ENCODE measurements at places on chromosomes 12 and 14.

DNA sequence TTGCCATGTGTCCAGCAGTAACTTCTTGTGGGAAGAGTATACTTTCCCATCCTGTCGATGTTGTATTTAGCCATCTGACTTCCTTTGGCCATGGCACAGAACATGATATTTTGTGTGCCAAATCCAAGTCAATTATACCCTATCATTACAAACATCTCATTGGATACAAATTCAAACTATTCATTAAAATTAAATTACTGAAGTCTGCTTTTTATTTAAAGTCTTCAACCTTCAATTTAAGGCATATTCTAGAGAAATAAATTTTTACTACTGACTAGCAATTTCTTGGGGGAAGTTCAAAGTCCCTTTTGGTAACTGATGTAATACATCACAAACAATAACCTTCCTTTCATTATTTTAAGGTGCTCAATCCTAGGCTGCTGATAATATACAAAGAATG lies 192.6 kb downstream of the SLC6A15 start:
- no peak for DNase-seq

DNA sequence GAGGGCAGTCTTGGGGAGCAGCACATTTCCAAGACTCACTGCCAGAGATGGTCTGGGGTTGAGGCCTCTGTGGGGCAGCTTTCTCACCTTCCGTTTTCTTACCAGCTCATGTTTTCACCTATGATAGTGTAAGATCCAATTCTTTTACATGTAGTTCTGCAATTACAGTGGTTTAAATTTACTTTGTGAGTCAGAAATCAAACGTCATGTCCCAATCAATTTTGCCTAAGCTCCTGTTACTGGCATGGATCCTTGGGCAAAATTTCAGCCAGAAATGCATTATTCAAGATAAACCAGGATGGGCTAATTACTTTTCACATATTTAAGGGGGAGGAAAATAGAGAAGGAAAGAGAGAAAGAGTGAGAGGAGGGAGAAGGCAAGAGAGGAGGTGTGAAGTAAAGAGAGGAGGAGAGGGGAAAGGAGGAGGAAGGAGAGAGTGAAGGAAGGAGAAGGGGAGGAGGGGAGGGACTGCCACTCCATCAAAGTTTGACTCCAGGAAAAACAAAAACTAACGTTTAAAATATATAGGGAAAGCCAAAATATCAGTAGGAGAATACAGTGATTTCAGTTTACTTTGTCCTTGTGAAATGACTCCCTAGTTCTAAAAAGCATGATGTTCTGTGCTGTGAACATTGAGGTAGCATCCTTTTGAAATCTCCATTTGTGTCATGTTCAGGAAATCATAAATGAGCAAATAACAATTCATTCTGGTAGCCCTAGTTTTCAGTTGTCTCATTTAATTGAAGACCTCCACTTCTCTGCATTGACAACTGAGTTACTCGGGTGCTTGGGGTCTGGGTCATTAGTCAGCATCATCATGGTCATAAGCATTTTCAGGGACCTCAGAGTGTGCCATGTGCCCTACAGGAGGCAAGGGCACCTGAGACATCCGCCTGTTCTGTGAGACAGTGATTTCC lies 3.0 kb downstream of the BMAL2 start:
- no peak for DNase-seq

GRCh38 chr12:102527171-102527720 lies 46.9 kb upstream of the IGF1 start:
- DNase-seq: no peak

DNA sequence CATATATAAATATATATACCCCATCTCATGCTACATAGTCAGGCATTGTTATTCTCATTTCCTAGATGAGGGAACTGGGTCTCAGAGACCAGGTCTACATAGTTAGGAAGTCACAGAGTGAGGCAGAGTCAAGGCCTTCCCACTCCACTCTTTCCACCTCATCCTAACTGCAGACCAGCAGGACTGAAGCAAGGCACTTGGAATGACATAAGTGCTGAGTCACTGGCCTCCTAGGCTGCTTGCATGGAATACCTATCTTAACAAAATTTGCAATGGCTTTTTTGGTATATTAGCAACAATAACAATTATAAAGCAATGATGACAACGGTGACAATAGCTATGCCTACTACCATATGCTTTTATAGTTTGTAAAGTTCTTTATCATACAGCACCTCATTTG lies 5.4 kb upstream of the ANO4 start:
- DNase-seq: no peak

DNA sequence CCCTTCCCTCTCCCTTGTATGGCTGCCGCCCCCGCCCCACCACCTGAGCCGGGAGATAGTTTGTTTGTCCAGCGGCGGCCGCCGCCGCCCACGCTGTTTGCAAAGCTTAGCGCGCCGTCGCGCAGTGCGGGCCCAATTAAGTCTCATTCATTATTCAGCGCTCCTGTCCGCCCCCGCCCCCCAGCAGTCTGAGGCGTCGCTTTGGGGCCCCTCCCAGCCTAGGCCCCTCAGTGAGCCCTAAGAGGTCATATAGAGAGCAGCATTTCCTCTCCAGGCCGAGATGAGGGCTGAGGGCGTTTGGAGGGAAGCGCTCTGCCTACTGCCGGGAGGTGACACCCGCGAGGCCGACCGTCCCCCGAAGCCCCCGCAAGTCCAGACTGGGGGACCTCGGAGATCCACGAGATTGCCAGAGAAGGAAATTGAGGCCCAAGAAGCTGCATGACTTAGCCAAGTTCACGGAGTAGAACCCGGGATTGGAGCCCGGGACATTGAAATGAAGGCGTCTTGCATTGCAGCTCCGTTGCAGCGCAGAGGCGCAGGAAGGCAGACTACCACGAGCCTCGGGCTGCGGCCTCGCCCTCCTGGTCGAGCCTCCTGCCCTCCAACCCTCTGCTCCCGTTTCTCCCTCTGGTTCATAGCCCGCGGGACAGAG lies at the start of gene DNAJC22:
DNAJC22 (plus strand) TSS at position 230 of the 652 bp plus-strand sequence. CDS start 1,985 bp downstream, outside the sequence.
- DNase-seq: no peak

- DNase-seq: no peak
These were observed 16.5 kb upstream of the HNF1A start for GRCh38 chr12:120961604-120962531.

DNA sequence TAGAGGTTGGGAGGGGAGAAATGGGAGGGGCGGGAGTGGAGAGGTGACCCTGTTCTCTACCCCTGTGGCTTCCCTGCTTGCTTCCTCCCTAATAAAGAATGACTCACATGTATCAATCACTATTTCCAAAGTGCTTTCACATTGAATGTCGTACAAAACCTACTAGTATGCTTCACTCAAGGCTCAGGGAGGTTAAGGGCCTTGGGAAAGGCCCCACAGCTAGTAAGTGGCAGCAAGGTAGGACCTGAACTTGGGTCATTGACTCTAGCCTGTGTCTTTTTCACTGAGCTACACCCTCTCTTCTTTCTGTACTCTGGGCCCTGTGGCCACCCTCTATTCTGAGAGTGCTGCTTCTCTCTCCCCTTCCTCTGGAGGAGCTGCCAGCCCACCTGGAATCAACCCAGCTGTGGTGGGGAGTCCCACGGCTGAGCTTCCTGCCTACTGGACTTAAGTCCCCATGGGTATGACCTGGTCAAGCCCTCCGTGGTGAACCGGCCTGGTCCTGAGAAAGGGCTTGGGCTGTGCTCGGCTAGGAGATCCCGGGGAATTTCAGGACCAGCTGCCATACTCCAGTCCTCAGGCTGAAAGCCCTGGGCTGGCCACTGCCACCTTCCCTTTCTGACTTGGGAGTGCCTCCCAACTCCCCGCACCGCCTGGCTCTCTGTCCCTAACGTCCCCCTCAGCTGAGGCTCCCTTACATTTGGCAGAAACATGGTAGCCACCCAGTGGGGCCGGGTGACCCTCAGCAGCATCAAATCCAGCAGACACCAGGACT lies 13.0 kb downstream of the SLC48A1 start:
- no peak for DNase-seq

- no peak for DNase-seq
These were observed 149.8 kb downstream of the DACT1 start for GRCh38 chr14:58787592-58787991.

DNA sequence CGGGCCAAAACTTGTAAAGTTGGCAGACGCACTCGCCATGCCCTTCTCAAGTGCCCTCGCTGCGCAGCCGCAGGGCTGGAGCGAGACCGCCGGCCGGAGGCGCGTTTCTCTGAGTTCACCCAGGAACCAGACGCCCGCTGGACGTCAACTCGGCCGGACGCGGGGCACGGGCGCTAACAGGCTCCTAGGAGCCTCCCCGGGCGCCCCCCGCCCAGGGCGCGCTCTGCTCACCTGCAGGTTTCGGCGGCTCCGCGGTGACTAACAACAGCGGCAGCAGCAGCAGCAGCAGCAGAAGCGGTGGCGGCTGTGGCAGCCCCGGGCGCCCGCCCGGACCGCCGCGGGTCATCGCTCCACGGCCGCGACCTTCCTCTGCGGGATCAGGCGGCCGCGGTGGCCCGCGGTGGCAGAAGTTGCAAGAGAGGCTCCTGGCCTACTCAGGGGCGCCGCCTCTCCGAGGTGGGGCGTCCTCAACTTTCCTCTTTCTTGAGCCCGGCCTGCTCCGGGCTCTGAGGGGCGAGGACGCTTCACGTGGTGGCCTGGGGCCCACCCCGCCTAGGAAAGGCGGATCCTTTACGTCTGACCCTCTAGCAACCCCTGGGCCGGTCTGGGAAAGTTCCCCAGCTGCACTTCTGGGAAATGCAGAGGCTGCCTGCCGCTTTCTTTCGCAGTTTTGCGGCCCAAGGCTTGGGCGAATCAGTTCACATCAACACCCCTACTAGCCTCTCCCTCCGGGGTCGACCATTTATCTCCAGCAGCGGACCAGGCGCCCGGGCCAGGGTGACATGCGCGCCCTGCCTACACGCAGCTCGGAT lies at the start of gene PLBD1:
PLBD1 (minus strand) TSS at position 533 of the 812 bp plus-strand sequence; CDS start at position 346, 187 bp downstream.
- no peak for DNase-seq

- no peak for DNase-seq
These were observed 9.8 kb downstream of the ZNF385A start for GRCh38 chr12:54374562-54375258.

DNA sequence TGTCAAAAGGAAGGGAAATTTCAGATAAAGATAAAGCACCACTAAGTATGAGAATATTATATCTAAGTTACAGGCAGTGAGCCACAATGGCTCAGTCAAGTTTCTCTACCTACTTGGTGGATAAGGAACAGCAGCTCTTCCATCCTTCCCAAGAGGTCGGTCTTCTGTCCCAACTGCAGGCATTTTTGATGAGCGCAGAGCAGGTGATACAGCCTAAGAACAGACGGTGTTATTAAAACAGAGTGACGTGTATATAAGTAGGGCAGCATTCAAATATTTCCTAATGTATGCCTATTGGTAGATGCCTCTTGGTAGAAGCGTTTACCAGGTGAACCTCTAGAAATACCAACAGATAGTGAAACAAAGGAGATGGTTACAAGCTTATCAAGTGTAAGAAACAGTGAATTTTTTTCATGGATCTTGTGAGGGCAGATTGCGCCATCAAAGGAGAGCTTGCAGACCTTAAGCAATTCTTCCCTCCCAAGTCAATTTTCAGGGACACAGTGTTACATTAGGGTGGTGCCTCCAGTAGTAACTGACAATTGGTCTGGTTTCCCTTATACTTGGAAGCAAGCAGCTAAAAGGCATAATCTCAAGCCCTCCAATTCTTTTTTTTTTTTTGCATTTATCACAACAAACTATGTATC lies 274.5 kb downstream of the MED13L start:
- DNase-seq: no peak

DNA sequence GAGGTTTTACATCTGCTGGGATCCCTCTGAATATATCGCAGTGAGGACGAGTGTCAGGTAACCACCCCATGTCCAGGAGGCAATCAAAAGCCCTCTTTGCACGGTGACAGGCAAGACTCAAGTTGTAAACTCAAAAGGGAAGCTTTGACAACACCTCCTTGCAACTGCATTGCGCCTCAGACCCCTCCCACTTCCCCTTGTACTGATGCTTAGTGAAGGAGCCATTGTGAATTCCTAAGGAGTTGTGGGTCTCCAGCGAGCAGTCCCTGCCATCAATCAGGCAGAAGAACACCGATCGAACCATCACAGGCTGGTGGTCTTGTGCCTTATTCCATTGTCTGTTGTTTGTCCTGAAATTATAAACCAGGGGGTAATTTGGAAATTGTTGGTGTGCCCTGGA lies 112.6 kb downstream of the CCDC60 start:
- no peak for DNase-seq

GRCh38 chr14:96197969-96198368 lies 6.7 kb upstream of the BDKRB2 start:
- DNase-seq: no peak

GRCh38 chr12:69569236-69569635 lies 16.0 kb upstream of the CCT2 start:
- DNase-seq: no peak

GRCh38 chr12:58064666-58065065 lies 123.3 kb downstream of the ATP23 start:
- no peak for DNase-seq

- DNase-seq: no peak
These were observed 3.5 kb downstream of the FBXO34 start for GRCh38 chr14:55274751-55275150.

GRCh38 chr14:48703728-48704467 lies 882.3 kb downstream of the RPS29 start:
- DNase-seq: no peak

- DNase-seq: no peak
These were observed 20.8 kb upstream of the OR4E1 start for GRCh38 chr14:21694425-21694824.

DNA sequence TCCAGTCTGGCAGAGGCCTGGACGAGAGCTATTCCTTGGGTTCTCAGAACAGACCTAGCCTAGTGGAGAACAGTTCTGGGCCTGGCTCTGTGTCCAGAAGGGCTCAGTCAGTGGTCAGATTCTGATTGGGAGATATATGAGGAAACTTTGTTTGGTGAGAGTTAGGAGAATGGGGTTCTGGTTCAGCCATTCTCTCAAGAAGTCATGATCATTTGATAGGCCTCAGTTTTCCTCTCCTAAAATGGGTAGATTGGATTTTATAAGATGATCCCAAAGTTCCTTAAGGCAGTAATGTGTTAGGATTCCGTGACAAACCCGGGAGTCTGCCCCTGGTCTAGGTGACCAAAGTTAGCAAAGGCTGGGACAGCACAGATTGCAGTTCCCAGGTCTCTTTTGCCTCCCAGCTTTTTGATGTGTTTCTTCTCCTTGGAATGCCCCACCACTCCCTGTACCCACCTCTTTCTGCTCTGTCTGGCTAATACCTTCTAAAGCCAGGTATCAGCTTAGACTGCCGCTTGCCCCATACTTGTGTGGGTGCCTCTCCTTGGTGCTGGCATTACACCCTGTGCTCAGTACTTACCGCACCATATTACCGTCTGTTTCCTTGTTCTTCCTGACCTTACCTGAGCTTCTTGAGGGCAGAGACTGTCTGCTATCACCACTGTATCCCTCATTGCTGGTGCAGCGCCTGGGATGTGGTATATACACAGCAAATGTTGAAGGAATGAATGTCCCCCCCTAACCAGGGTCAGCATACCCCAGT lies 25.5 kb downstream of the SUSD6 start:
- DNase-seq: no peak
